ENCODE measurements at places on chromosomes 3 and 15. TPM values are rescaled to one million over a fixed set of nuclear protein-coding genes. Genes with fewer than 3 reads are reported as not detected.

DNA sequence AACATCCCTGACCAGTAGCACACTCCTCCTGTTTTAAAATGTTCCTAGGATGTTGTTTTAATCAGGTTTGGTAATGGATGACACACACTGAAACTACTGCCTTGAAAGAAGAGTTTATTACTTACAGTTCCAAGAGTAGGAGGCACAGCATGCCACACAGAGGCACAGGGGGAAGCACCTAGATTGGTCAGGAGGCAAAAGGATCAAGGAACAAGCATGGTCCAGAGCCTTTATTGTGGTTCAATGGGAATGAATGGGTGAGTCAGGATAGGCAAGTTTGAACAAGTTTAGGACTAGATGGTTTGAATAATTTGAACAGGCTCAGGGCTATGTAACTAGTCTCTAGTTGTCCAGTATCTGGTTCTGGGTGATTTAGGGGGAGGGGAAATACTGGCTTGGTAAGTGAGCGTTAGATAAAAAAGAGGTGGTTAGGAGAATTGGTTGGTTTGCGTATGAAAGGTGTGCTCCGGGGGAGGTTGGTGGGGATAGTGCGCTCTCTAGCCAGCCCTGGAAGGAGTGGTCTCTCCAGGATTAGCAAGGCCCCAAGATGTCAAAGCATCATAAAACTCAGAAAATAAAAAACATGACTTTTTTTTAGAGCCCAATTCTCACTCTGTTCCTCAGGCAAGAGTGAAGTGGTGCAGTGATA is 35.1 kb downstream of the TMOD3 start:
- DNase-seq = no peak

The FMN1 gene
- polyA plus RNA-seq = 18.6 TPM

The TTLL13 gene
- polyA plus RNA-seq = 0.19 TPM

The BSN gene
- 1.7 TPM for polyA plus RNA-seq

DNA sequence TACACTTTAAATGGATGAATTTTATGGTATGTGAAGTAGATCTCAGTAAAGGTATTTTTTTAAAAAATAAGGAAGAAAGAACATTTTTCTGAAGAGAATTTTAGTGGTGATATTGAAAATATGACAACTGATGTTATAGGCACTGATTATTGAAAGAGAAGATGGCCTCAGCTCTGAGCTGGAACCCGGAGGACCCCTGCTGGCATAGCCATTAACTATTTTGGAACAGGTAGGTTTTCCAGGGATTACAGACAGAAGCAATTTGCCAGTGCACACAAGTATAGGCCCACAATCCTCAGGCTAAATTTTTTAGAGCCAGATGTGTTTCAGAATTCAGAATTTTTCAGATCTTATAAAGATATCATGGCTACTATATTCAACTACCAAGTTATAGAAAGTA is 315.9 kb upstream of the GPR149 start:
- DNase-seq = no peak

DNA sequence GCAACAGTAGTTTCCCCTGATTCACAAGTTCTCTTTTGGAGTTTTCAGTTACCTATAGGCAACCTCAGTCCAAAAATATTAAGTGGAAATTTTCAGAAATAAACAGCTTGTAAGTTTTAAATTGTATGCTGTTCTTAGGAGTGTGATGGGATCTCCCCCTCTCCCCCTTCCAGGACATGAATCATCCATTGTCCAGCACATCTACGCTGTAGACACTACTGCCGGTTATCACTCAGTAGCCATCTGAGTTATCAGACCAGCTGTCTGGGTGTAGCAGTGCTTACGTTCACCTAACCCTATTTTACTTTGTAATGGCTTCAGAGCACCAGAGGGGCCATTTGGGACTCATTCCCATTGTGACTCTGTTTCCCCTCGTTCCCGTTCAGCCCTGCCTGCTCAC is 96.7 kb upstream of the PLXNA1 start:
- DNase-seq = no peak

DNA sequence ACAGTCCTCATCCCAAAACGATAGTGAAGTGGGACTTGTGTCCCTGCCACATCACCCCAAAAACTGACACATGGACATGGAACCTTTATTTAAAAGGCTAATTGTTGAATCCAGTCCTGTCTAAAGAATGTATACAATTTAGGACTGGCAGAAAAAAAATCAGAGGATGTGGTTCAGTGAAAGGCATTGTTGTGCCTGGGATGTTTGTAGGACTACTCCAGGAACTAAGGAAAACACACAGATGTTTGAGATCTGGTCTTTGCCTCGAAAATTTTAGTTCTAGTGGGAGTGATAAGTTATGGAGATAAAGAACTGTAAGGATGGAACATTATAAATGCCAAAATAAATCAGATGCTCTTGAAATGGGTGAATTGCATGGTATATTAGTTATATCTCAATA is 27.2 kb downstream of the VGLL4 start:
- DNase-seq = no peak

DNA sequence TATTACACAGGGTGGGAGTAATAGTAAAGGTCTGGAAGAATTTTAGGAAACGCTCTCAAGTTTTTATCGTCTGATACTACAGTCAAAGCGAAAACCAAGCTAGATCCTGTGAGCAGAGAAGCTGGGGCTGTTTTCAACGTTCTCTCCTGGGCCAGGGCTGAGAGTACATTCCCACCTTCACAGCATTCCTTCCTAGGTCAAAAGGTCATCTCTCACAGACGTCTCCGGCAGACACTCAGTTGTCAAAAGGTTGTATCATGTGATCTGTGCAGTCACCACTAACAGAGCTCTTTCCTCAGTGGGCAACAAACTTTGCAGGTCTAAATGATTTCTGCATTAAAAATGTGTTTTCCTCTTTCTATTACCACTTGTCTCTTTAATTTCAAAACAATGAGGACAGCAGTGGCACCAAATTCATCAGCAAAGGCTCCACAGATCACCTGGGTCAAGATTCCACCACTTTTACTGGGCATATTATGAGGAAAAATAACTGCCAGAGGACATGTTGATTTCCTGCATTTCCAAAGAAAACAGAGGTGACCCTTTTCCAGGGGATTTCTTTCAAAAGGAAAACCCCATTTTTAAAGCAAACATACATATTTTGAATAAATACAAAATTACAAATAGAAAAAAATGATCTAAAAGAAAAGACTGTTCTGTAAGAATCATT is 41.9 kb downstream of the MEIS2 start:
- no peak for DNase-seq

DNA sequence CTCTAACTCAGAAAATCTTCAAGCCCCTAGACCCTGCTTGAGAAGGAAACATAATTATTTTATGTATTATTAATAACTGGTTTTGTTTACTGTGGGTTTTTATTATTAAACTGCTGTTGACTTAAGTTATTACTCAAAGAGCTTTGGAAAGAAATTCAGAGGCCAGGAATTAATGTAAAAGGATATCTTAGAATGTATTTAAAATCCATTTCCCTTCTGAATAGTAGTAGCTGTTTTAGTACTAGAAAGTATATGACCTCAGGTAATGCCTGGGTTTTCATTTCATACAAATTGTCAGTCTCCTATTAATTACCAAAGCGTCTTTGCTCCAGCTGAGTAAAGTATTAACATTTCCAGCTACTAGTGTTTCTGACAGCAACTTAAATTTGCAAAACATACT is 223.1 kb downstream of the ITPR1 start:
- no peak for DNase-seq

The SLC9C1 gene
- polyA plus RNA-seq = 0.75 TPM

GRCh38 chr3:119518026-119518425 is 19.7 kb downstream of the TIMMDC1 start:
- DNase-seq = no peak

The EFHB gene
- polyA plus RNA-seq = 1.8 TPM

- DNase-seq = no peak
Measured at GRCh38 chr3:54294214-54294613, 171.9 kb downstream of the CACNA2D3 start.

DNA sequence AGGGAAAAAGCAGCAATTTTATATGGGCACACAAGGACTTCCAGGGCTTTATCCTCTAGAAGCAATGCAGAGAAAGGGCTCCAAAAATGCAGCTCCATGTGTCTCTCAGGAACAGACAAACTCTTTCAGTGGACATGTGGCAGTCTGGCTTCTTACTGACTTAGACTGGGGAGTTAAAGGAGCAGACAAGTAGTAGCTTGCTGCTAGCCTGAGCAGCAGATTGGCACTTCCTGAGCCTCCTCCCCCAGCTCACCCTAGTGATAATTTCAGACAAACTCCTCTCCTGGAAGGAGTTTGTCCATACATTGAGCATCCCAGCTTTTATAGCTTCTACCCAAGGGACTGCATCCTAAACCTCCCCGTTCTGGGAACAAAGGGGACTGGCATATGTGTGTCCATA is 101.7 kb upstream of the MANF start:
- DNase-seq = no peak

The FBLN2 gene
- polyA plus RNA-seq = 30.8 TPM

GRCh38 chr3:78737988-78738387 is 1029.8 kb downstream of the ROBO1 start:
- DNase-seq = no peak

- DNase-seq = no peak
Measured at GRCh38 chr3:43288366-43288765, 2.0 kb downstream of the SNRK start.

- no peak for DNase-seq
Measured at GRCh38 chr3:94799420-94800060, 736.7 kb downstream of the NSUN3 start.

DNA sequence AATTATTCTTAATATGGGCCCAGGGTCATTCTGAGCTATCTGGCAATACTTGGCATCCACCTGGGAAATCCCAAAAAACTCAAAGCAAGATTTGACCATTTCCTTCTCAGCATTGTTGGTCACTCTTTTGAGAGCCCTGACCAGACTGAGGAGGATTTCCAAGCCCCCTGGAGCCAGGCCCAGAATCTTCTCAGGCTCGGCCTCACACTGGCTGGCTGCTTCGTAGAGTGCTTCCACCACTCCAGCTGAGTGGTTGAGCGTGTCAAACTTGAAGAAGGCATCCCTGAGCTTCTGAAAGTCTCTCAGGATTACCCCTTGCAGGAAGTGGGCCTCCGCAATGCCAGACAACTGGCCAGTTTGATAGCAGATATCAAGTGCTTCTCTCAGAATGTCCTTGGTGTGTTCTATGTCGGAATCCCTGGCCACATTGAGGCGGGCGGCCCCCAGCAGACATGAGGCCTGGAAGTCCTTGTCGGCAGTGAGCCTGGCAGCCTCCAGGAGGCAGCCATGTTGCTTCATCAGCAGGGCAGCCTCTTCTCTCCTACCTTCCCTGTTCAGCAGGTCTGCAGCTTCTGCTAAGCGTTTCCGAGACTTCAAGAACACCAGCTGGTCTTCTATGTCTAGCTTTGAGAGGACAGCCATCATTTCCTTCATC is 68.9 kb upstream of the DCLK3 start:
- no peak for DNase-seq

GRCh38 chr3:187369089-187369447 is 883 bp downstream of the RTP4 start:
- no peak for DNase-seq

- DNase-seq = no peak
Measured at GRCh38 chr15:35827141-35827540, 281.2 kb upstream of the DPH6 start.

DNA sequence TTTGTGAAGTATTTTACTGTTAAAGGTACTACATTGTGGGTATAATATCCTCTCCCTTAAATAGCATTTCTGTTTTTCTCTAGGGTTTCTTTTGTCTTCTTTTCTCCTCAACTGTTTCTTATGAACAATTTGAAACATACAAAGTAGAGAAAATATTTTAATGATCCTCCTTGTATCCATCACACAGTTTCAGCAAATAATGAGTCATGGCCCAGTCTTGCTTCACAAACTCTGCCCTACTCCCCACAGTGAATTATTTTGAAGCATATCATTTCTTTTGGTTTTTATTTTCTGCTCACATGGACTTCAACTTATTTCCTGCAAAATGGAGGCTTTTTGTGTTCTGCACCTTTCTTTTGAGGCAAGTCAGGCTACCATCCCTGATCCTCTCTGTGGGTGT is 6.1 kb upstream of the SCAANT1 start:
- no peak for DNase-seq

- DNase-seq = no peak
Measured at GRCh38 chr3:187912007-187912406, 166.7 kb upstream of the BCL6 start.

All from right renal pelvis (tissue), 4 donors.